CD14-positive monocyte (primary cell): ENCODE measurements at places on chromosomes 7 and 10.

DNA sequence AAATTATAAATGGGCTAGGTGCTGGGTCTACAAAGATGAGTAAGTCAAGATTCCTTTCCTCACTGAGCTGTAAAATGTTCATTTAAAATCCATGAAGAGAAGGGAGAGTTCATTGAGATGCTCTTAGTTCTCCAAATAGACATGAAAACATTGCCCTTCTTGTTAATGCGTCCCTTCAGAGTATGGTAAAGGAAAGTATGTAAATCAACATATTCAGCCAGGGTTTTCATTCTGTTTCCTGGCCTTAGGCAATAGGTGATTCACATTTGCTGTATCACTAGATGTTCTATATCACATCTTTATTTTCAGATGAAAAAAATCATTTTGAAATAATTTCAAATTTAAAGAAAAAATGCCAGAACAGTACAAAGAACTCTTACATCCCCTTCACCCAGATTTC, 5.4 kb downstream of the ANKIB1 start:
- DNase-seq: no peak

- DNase-seq: no peak
These were observed 199.0 kb downstream of the EBF3 start for GRCh38 chr10:129764901-129765663.

- DNase-seq: no peak
These were observed 84.1 kb downstream of the MDFIC start for GRCh38 chr7:115005953-115006352.

- no peak for DNase-seq
These were observed at the start of gene ADRA2A for GRCh38 chr10:111076682-111077478. ADRA2A (plus strand) TSS chr10:111077029; CDS start chr10:111077997, 968 bp downstream.

DNA sequence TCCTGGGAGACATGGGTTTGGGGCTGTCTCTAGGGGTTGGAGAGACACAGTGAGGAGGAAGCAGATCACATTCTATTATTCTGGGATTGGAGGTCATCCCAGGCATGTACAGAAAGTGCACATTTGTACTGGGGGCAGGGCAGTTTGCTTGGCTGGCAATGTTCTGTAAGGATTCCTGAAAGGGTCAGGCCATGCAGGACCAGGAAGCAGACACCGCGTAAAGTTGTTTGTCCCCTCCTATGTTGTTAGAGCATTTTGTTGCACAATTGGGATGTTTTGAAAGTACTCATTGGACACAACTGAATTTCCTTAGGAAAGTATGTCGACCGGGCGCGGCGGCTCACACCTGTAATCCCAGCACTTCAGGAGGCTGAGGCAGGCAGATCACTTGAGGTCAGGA, 12.5 kb downstream of the LYZL2 start:
- DNase-seq: no peak

- no peak for DNase-seq
These were observed 285.8 kb downstream of the LRRTM3 start for GRCh38 chr10:67211680-67212079.

- DNase-seq: no peak
These were observed 24.7 kb downstream of the WNT8B start for GRCh38 chr10:100487529-100487928.

DNA sequence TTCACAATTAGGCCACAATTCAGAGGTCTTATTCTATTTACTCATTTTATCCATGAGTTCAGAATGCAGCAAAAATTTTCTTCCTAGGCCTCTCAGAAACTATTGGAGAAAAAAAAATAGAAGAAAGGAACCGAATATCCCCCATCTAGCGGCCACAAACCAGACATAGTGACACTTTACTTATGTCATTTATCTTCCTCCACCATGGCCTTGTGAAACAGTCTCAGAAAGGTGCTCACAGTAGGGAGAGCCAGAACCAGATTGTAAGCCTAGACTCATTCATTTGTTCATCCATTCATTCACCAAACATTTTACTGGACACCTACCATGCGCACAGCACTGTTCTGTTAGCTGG, 16.0 kb downstream of the CREB3L2 start:
- no peak for DNase-seq

DNA sequence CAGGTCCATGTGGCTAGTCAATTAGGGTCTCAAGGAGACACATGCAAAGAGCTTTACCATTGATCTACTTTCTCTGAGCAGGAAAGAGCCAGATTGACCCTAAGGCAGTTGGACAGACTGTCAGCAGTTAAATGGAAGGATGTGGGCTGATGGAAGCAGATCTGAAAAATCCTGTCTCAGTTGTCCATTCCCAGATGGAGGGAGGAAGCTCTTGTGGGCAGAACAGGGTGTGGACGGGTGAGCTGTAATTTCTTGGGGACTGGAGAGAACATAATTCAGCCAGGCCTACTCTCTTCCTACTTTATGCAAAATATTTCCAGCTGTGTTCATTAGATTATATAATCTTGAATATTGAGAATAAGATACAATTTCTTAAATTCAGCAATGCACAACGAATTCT, 163.6 kb downstream of the GNAT3 start:
- no peak for DNase-seq

- DNase-seq: no peak
These were observed 9.5 kb upstream of the LBX1 start for GRCh38 chr10:101238732-101239105.
